ENCODE measurements at places on chromosomes 7 and 10.

GRCh38 chr10:118980135-118980865 lies 49.2 kb upstream of the NANOS1 start:
- no peak overlapping the region for H3K4me3 ChIP-seq
- no peak overlapping the region for H3K27ac ChIP-seq
- H3K27me3 ChIP-seq, result peaks cover 26% of the 10 kb centered on the region

DNA sequence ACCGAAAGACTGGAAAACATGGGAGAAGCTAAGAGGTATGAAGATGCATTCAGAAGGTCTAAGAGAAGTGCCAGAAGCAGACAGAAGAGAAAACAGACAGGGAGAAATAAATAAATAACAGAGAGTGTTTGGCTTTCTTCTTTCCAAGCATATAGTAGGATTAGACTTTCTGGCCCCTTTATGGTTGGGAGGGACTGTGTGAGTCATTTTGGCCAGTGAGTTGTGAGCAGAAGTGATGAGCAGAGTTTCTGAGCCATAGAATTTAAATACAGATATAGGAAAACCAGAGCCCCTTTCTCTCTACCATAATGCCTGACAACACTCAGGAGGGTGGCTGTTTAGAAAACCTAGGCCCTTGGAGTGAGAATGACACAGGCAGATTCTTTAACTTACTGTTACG lies 171.0 kb downstream of the PPP1R17 start:
- no peaks in the 10 kb centered on the region for H3K27me3 ChIP-seq
- peaks cover 5% of the 10 kb centered on the region for H3K36me3 ChIP-seq
- H3K27ac ChIP-seq, result no peak overlapping the region

- H3K36me3 ChIP-seq, result no peaks in the 10 kb centered on the region
- H3K4me1 ChIP-seq, result peaks cover 9% of the 10 kb centered on the region
- no peaks in the 10 kb centered on the region for H3K27me3 ChIP-seq
- H3K4me3 ChIP-seq, result no peak overlapping the region
- H3K27ac ChIP-seq, result no peak overlapping the region
- DNase-seq, result no peak
These were observed 33.0 kb upstream of the CHST15 start for GRCh38 chr10:124126145-124126982.

DNA sequence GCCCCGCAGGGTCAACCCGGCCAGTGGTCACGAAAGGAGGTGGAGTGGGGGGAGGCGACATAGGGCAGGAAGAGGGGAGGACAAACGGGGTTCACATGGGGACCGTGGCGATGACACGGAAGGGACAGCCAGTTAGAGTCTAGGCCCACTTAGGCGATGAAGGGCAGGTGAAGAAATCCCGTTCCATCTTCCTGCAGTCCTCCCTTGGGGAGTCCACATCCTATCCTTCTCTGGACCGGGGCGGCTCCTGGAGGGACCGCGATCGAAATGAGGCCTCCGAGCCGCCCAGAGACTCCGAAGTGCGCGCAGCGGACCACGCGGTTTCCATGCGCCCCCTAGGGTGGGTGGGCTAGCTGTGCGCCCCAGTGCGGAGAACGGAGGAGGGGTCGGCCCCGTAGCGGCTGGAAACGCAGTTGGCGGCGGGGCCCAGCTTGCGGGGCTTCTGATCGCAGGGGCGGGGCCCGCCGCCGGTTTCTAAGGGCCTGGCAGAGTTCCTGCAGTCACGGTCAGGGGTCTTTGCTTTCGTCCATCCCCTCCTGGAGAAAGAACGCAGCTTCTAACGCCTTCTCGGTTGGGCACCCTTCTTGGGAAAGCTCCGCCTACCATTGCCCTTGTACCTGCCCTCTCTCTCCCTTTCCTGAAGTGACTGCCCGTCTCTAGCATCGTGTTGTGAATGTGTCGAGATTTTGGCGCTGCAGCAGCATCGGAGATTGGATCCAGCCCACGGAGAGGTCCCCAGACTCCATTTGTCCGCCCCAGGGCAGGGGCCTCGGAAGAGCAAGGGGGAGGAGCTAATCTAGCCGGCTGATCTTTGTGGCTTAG lies 17.9 kb upstream of the TMEM225B start:
- H3K4me1 ChIP-seq, result peaks cover 6% of the 10 kb centered on the region
- peak overlapping the region; percentile 51 for H3K4me3 ChIP-seq
- peaks cover 1% of the 10 kb centered on the region for H3K36me3 ChIP-seq
- no peak overlapping the region for H3K27ac ChIP-seq
- peak; percentile 45 for DNase-seq
- H3K27me3 ChIP-seq, result no peaks in the 10 kb centered on the region

- no peak overlapping the region for H3K4me3 ChIP-seq
- no peak for DNase-seq
- peaks cover 2% of the 10 kb centered on the region for H3K36me3 ChIP-seq
- no peaks in the 10 kb centered on the region for H3K4me1 ChIP-seq
- no peak overlapping the region for H3K27ac ChIP-seq
- H3K27me3 ChIP-seq, result no peaks in the 10 kb centered on the region
These were observed 63.8 kb downstream of the PAPSS2 start for GRCh38 chr10:87723500-87723899.

All from mesenchymal stem cell (in vitro differentiated cells and primary cell).